Cortex of kidney (tissue), 1 donor: ENCODE measurements at places on chromosomes 6 and 20.

- DNase-seq = no peak
These were observed 19.9 kb downstream of the SLC13A3 start for GRCh38 chr20:46631212-46631869.

DNA sequence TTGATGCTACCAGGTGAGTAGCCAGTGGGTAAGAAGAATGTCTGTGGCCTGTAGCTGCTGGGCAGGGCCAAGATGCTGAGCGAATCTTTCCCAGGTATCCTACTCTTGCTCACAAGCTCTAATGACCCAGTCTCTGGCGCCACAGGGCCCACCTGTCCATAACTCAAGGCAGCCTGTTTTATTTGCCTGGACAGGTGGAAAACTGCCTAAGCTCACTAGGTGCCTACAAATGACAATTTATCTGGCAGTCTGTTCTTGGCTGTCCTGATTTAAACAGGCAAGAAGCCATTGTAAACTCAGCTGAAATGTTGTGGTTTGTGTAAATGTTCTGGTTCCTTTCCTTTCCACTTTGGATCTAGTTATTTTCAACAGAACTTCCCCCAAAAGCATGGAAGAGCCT is 113.3 kb downstream of the TCP11 start:
- no peak for DNase-seq

DNA sequence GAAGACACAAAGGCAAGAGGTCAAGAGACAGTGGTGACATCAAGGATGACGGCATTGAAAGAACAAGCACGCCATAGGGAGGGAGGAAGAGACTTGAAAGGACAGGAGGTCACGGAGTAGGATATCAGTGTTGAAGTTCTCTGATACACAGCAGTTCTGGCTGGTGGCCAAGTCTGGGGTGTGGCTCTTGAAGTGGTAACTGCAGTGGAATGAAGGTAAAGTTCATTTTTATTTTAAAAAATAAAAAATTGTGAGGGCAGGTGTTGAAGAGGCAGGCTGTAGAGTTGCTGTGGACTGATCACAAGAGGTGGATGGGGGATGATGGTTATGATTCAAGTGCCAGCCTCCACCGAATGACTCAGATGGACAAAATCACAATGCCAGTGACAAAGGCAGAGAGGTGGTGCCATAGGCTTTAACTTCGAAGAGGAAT is 53.2 kb upstream of the BMP2 start:
- DNase-seq = no peak

DNA sequence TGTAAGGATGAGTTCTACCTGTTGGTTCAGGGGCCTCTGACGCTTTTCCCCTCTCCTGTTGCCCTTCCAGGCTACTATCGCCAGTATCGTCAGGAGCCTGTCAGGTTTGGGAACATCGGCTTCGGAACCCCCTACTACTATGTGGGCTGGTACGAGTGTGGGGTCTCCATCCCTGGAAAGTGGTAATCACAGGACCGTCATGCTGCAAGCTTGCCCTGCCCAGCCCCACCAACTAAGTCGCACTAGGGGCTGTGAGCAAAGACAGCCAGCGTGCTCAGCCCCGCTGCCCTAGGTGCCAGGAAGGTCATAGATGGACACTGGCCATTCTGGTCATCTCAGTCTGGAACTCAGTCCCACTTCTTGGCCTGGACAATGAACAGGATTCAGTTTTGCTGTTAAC is 102.1 kb downstream of the FNDC1 start:
- no peak for DNase-seq

DNA sequence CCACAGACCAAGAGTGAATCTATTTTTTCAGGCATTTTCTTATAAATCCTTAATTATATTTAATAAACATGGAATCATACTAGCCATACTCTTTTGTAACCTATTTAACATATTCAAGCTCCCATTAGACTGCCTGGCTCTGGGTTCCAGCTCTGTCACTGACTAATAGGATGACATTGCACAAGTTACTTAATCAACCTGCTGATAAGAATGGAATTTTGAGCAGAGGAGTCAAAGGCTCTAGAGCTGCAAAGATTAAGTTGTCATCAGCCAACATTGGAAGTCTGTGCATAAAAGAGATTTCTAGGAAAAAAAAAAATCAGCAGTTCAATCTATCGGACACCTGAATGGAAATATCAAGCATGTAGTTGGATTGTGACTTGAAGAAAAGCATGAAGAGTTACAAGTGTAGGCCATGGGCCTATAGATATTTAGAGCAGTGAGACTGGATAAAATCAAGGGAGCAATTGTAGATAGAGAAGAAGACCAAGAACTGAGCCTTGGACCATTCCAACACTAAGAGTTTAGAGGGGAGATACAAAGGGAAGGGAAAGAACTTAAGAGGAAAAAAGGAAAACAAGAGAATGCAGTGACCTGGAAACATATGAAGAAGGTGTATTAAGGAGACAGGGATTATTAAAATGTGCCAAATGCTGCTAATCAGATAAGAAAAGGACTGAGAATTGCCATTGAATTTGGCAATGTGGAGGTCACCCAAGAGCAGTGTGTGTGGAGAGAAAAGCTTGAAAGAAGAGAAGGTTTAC is 11.0 kb upstream of the HINT3 start:
- DNase-seq = no peak

DNA sequence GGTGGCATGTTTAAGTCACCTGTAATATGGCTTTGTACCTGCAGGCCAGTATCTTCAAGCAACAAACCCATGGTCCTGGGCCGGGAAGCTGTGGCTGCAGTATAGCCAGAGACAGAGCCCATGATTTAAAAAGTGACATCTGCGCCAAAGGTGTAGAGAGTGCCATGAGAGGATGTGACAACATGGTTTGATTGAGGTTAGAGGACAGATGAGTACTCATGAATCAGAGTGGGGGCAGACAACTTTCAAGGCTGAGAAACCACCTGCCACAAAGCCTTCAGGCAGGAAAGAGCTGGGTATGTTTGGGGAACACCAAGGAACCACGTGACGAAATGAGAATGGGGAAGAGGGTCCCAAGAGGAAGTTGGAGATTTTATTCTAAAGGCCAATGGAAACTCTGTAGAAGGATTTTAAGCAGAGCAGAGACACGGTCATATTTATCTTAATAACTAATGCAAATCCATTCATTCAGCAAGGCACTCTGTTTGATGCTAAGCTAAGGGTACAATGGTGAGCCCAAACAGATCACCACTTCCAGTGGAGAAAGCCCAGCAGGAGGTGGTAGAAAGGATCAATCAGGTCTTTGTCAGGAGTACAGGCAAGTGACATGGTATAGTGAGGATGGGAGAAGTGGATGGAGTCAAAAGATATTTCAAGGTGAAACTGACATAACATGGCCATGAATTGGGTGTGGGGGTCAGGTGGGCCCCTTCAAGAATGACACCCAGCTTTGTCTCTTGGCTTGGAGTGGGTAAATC is 3.4 kb upstream of the MICAL1 start:
- DNase-seq = no peak

DNA sequence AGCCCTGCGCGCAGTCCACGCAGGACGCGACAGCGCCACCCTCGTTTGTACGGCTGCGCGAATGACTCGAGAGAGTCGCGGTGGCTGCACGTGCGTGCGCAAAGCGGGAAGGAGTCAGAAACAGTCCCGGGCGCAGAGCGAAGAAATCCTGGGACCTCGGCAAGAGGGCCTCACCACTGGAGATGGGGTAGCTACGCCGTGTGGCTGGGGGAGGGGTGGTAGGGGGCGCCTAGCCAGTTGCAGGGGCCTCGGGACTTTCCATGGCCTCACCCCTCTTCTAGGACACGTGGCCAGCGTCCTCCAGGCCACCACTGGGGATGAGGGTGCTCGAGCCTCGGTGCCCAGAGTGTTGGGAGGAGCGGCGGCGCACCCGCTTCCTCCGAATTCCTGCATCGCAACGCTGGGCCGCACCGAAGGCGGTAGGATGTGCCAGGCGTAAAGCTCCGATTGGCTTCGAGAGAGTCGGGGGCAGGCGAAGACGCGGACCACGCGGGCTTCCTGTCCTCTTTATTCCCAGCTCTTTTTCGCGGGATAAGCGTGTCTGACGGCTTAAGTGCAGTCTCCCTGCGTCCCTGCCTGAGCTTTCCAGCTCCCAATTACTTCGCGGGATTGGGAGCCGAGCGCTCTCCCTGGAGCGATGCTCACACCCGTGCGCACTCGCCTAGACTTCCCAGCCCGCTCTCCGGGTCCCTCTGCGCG is 38.7 kb downstream of the NCR2 start:
- no peak for DNase-seq

- no peak for DNase-seq
These were observed 129.9 kb downstream of the SMAP1 start for GRCh38 chr6:70797625-70798024.

- DNase-seq = no peak
These were observed 44.5 kb upstream of the NCOA3 start for GRCh38 chr20:47456952-47457724.

GRCh38 chr20:2654384-2654822 is 2.0 kb downstream of the NOP56 start:
- DNase-seq = no peak

DNA sequence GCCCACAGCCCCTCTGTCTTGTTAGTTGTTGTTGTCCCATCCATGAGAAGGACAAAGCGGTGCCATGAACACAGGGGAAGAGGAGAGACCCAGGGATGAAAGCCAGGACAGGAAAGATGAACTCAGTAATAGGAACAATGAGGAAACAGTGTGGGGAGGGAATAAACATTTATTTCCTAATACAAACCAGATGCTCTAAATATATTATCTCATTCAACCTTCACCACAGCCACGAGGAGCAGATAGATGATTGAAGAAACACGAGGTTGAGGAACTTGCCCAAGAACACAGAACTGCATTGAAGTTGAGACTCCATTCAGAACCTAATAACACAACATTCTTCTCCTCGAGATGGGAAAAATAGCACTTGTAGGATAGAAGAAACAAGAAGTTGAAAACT is 53.0 kb upstream of the AIG1 start:
- no peak for DNase-seq

- DNase-seq = no peak
These were observed 475.6 kb upstream of the CHD6 start for GRCh38 chr20:42093542-42094440.

DNA sequence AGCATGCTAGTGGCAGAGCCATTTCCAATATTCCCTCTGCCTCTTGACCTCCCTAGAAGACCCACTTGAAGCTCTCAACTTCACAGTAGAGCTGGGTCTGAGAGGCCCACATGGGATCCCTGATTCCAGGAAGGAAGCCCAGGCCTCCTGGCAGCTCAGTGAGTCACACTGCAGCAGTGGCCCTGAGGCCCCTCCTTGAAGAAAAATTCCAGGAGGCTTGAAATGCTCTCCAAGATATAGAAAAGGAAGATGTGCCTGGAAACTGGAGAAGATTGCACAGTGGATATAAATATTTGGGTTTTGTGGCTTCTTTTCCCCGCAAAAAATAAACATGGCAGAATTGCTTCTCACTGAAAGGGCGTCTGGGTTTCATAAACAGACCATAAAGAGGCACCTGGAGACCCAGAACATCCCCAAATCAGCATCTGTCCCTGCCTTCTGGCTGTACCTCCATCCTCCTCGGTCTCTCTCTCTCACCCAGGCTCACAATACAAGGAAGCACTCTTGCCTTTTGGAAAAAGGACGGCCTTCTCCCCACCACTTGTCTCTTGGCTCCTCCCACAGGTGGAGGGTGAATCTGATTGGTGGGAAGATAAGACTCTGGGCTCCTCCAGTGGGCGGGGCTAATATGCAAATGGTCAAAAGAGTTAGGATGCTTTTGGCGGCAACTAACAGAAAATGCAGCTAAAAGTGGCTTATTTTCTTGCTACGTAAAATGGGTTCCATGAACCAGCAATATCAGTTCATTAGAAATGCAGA is 200.0 kb upstream of the SULF2 start:
- no peak for DNase-seq

- no peak for DNase-seq
These were observed 112.9 kb downstream of the DLL1 start for GRCh38 chr6:170177772-170178560.

DNA sequence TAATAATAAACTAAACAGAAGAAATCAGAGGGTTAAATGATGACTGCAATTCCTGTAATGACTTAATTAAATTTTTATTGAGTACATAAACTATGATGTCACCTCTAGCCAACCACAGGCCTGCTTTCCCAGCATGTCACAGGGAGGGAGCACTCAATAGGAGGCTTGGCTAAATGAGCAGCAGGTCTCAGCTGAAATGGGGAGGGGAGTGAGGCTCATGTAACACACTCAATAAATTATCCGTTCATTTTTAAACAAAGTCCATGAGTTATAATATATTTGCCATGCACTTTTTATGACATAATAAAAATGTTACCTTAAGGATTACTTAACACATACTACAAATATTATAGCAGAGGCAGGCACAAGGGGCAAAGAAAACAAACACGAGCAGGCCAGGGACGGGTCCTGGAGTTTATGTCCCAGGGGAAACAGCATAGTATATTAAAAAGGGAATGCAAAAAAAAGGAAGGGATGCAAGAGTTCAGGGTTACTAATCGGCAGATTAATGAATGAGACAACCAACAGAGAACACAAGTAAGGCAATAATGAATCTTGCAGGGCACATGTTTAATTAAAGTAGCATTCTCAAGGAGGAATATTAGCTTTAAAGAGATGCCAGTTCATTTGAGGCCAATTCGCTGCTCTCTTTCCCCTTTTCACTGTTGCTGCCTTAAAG is 27.1 kb upstream of the FAM83C start:
- DNase-seq = no peak

- DNase-seq = no peak
These were observed 13.8 kb downstream of the ATXN1 start for GRCh38 chr6:16747232-16748024.

- DNase-seq = no peak
These were observed 23.7 kb upstream of the FBXO30 start for GRCh38 chr6:145838305-145838704.

GRCh38 chr6:1604158-1605003 is 5.3 kb upstream of the FOXC1 start:
- DNase-seq = no peak

DNA sequence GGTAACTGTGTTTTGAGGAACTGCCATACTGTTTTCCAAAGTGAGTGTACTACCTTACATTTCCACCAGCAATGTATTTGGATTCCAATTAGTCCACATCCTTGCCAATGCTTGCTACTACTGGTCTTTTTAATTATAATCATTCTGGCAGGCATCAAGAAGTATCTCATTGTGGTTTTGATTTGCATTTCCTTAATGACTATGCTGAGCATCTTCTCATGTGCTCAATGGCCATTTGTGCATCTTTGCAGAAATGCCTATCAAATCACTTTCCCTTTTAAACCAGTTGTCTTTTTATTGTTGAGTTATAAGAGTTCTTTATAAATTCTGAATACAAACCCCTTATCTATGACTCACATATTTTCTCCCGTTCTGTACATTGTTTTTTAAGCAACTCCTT is 75.9 kb downstream of the ATG5 start:
- DNase-seq = no peak

DNA sequence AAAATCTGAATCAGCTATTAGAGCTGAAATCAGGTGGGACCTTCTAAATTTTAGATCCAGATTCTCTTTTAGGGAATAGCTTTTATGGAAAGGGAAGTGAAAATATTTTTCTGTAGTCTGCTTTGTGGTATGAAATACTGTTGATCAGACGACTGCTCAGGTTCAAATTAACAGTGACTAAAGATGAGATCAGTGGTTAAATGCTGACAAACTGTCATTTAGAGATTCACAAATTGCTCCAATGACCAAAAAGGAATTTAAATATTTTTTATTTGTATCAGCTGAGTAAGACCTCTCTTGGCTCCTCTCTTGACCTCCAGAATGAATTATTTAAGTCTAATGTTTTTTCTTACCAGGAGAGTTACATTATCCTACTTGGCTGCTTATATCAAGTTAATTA is 77.3 kb downstream of the KCNQ5 start:
- no peak for DNase-seq

GRCh38 chr20:13788167-13788834 is 3.5 kb downstream of the NDUFAF5 start:
- no peak for DNase-seq

GRCh38 chr6:3202999-3203696 is 24.3 kb downstream of the TUBB2B start:
- DNase-seq = no peak
